ENCODE measurements at places on chromosomes 6 and 20. TPM values are rescaled to one million over a fixed set of nuclear protein-coding genes. Genes with fewer than 3 reads are reported as not detected.

The HRH3 gene
- not detected for polyA plus RNA-seq

The TRIM26 gene
- 35.3 TPM for polyA plus RNA-seq

The C20orf96 gene
- 36.5 TPM for polyA plus RNA-seq

The SRXN1 gene
- polyA plus RNA-seq, result 13.2 TPM

The SIRPB2 gene
- polyA plus RNA-seq, result 0.49 TPM

The PLCB4 gene
- polyA plus RNA-seq, result 13.9 TPM

The LRFN2 gene
- 1.0 TPM for polyA plus RNA-seq

The CDH26 gene
- polyA plus RNA-seq, result 0.44 TPM

Measured in right renal cortex interstitium (tissue), 3 donors.